Right renal cortex interstitium (tissue), 3 donors: ENCODE measurements at places on chromosomes 11 and 22.

DNA sequence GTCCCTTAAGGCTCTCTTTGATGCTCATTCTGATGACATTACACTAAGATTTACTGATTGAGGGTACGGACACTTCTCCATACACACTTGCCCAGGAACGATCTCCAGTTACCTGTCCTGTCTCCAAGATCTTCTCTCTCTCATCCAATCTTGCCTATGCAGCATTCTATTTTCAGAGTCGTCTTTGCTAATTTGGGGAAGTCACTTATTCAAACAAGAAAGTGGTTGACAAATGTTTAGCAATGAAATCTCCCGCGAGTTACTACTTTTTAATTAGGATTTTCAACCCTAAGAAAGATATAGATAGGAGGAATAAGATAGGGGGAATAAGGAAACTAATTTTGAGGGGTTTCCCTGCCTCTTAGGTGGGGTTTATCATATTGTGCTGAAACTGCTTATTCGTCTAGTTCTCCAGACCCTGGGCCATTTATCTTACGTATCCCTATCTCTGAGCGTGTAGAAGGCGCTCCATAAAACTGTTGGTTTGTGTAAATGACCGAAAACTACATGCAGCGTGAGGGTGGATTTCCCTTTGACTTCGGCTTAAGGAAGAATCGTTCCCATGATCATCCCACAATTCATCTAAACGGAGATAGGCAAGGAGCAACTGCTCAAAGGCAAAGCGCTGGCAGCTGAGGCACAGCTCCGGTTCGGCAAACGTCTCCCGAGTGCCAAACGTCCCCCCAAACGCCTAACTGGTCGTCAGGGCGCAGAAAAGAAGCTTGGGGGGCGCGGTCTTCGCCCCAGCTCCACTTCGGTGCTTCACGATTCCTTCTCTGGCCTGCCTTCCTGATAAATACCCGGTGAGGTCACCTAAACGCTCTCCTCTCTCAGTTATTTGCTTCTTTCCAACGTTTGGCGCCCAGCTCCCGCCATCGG, 804 bp downstream of the APIP start:
- DNase-seq = peak; percentile 52

GRCh38 chr22:43540529-43540923, 128.7 kb downstream of the MPPED1 start:
- DNase-seq = no peak

DNA sequence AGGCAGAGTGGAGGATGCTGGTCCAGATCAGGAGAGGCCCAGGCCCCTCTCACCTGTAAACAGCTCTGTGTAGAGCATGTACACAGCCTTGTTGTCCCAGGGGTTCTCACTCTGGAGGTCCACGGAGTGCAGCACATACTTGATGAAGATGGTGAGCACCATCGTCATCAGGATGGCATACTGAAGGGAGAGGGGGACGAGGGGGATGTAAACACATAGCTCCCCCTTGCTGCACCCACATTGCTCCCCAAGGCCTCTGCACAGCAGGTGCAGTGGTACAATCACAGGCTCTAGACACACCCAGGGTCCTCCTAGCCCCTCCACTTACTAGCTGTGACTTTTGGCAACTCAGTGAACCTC, 2.9 kb downstream of the SYVN1 start:
- no peak for DNase-seq

DNA sequence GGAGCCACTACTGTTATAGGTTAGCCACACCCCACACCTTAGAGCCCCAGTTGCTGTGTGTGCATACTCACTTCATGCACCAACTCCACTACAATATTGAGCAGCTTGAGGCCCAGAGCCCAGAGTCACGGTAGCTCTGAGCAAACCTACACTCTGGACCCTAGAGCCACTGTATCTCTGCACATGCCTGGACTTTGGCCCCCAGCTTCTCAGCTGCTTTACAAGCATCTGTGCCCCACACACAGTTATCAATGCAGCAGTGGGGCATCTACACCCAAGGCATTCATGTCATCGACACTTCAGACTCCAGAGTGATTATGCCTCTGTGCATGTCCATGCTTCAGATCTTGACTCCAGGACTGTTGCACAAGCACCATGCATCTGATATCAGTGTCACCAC, 2.3 kb upstream of the OR5B12 start:
- no peak for DNase-seq

GRCh38 chr22:36282328-36282831, 29.4 kb downstream of the APOL1 start:
- no peak for DNase-seq

GRCh38 chr11:117037975-117038350, 60.3 kb downstream of the SIK3 start:
- no peak for DNase-seq

DNA sequence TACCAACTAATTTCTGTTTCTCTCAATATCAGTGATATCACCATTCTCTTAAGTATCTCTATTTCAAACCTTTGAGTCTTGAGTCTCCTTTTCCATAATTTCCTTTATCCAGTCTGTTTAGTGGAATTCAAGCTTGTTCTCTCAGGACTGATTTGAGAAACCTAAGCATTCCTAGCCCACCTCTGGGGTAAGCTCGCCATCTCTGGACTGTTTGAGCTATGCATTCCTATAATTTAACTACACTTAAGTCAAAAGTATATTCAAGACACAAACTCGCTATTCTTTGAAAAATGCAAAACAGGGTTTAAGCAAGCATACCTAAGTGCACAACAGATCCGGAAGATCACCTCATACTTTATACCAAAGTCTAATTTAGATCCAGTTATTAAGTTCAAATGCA, 2.1 kb upstream of the DLAT start:
- no peak for DNase-seq

- no peak for DNase-seq
These were observed 218.0 kb upstream of the PITPNB start for GRCh38 chr22:28137036-28137435.

- no peak for DNase-seq
These were observed 96.3 kb downstream of the PLEKHA7 start for GRCh38 chr11:16917941-16918340.
